Cardiac fibroblast (primary cell): ENCODE measurements at places on chromosomes 7 and 10.

GRCh38 chr7:45450571-45451204, 123.5 kb upstream of the ADCY1 start:
- DNase-seq = no peak

- DNase-seq = no peak
Measured at GRCh38 chr7:108367946-108368345, 88.3 kb downstream of the NRCAM start.

- DNase-seq = no peak
Measured at GRCh38 chr10:120606051-120606764, 149.2 kb downstream of the PLPP4 start.

GRCh38 chr10:44774676-44775401, 136.3 kb upstream of the TMEM72 start:
- peak; percentile 84 for DNase-seq

DNA sequence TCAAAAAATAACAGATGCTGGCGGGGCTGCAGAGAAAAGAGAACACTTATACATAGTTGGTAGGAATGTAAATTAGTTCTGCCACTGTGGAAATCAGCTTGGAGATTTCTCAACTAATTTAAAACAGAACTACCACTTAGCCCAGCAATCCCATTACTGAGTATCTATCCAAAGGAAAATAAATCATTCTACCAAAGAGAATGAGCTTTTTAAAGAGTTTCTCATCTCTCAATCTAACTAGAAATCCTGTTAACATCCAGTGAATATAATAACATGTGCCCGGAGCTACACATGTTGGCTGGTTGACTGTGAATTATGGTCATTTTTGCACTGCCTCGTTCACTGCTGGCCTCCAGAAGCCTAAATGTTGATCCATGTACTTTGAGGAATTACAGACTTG, 39.3 kb downstream of the BET1 start:
- no peak for DNase-seq

GRCh38 chr7:444606-445005, 75.0 kb downstream of the PDGFA start:
- peak; percentile 59 for DNase-seq

- DNase-seq = peak; percentile 44
Measured at GRCh38 chr7:102434039-102434486, 688 bp downstream of the ORAI2 start.

DNA sequence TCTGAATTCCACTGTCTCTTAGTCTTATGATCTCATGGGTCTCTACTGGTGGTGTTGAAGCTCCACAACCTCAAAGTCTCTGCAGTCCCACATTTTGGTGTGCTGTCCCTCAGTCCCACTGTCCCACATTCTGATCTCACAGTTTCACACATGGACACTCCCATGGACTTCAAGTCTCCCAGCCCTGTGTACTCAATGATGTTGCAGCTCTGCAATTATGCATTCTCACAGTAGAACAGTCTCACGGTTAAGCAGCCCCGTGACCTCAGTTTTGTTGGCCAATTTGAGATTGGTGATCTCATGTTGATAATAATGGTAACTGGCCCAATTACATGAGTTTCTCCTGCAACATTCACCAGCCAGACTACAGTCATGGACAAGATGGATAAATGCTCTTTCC, 109.4 kb downstream of the ODAD2 start:
- DNase-seq = no peak

- DNase-seq = no peak
Measured at GRCh38 chr7:121499624-121500023, 103.5 kb upstream of the FAM3C start.

- DNase-seq = no peak
Measured at GRCh38 chr10:101617102-101617823, 29.1 kb downstream of the DPCD start.

DNA sequence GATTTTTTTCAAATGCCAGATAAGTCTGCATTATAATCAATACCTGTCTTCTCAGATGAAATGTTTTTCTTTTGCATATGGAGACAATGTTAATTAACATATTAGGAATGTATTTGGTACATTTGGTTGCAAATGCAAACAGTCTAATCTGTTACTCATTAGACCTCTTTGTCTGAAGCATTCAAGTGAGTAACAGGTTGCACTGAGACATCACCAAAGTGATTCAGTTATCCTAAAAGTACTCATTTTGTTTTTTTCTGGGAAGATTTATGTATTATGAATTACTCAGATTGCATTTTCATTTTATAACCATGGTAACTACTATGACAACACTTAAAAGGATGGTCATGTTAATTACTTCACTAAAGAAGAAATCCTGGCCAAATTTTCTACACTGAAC, 513.6 kb downstream of the HTR7 start:
- DNase-seq = peak; percentile 46

GRCh38 chr10:48807791-48808470, 123.3 kb downstream of the WDFY4 start:
- no peak for DNase-seq

GRCh38 chr7:115359955-115360354, 438.1 kb downstream of the MDFIC start:
- DNase-seq = no peak

GRCh38 chr10:86169506-86170254, 196.9 kb downstream of the GRID1 start:
- no peak for DNase-seq

DNA sequence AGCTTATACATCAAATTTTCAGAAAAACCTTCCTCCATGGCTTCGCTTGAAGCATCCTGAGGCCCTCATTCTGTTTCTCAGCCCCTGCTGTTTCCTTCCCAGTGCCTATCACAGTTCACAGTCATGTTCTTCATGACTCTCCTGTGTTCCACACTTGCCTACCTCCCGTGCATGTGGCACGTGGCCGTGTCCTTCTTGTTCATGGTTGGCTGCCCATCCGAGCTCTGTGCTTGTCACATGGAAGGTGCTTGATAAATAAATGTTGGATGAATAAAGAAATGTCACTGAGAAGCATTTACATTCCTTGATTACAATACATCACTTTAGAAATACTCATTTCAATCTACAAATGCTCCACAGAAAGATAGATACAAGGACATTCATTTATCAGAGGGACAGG, 23.7 kb upstream of the EGFR start:
- no peak for DNase-seq

DNA sequence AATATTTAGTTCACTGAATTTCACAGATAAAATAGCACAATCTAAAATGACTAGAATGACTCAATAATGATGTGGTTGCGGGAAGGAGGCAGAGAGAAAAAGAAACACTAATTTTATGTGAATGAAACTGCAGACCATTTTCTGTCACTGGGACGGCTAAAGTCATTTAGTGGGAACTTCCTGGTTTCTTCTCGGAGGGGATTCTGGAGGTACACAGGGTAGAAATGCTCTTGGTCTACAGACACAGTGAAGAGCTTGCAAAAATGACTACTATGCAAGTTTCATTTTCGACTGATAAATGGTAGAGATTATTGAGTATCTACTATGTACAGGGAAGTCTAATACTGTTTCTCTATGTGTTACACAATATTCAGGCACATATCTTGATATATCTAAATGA, 63.5 kb upstream of the LRRN3 start:
- no peak for DNase-seq

DNA sequence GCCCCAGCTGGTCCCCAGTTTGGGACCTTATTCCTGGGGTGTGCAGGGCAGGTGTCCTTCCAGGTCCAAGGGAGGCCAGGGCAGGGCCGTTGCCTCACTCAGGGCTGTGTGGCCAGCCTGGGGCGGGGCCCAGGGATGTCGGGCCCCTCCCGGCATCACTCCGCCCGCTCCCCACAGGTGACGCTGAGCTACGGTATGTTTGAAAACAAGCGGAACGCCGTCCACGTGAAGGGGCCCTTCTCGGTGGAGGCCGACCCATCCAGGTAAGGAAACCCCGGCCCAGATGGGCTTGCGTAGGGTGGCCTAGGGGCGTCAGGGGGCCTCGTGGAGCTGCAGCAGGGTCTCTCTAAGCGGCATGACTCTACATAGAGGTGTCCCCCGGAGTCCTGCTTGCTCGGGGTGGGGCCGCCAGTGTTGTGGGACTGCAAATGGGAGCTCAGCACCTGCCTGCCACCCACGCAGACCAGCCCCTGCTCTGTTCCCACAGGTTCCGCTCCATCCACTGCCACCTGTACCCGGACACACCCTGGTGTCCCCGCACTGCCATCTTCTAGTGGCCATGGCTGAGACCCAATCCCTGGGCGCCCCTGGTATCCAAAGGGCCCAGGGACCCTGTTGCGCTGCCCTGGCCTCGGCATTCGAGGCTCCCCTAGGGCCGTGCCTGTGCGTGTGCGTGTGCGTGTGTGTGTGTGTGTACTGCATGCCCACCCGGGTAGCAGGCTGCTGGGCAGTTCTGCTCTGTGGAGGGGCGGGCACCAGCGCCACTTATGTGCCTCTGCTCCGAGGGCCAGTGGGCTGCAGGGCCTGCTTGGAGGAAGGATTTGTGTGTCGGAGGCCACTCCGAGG, 7.3 kb downstream of the LFNG start:
- no peak for DNase-seq

GRCh38 chr7:112994656-112995055, 92.0 kb downstream of the GPR85 start:
- no peak for DNase-seq

DNA sequence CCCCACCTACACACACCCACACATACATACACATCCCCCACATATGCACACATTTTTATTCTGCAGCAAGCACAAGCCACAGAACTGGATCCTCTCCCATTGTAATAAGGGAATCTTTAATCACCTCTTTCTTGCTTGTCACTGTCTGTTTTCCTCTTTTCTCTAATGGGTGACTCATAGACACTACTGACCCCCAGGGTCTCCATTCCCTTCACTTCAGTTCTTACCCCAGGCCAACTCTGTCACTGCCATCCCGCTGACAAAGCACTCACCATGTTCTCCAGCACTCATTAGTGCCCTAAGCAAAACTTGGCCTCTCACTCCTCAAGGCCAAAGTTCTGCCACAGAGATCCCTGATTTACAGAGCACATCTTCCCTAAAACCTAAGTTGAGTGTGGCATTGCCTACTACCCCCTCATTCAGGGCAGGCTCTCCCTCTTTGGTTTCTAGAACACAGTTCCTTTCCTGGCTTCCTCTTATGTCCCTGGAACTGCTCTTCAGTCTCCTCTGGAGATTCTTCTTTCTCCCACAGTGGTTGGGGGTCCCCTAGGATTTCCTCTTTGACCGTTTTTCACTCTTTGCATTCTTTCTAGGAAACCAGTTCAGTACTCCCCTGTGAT, 39.6 kb upstream of the INHBA start:
- DNase-seq = no peak

- DNase-seq = peak; percentile 63
Measured at GRCh38 chr7:50727072-50727471, 55.6 kb downstream of the GRB10 start.

DNA sequence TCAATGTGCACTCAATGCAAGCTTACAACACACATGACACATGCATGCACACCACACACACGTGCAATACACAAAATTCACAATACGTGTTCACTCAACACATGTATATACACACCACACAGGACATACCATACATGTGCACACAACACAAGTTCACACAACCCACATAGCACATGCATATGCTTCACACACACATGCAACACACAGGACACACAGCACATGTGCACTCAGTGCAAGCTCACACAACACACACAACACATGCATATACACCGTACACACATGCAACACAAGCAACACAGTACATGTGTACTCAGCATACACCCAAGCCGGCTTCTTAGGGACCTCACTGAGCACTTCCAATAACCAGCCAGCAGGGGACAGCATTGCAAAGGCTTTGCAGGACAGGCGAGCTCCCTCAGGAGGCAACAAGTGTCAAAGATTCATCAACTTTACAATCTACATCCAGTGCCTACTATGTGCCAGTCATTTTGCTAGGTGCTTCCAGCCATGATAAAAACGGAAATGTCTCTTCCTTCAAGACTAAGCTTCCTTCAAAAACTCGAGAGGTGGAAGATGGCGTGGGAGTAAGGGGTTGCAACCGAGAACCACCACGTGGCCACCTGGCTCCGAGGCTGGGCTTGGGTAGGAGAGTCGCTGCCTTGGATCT, 61.1 kb downstream of the JCAD start:
- DNase-seq = peak; percentile 89

GRCh38 chr10:7857262-7857661, 39.0 kb downstream of the TAF3 start:
- no peak for DNase-seq
